ENCODE measurements at places on chromosomes 1 and 21.

DNA sequence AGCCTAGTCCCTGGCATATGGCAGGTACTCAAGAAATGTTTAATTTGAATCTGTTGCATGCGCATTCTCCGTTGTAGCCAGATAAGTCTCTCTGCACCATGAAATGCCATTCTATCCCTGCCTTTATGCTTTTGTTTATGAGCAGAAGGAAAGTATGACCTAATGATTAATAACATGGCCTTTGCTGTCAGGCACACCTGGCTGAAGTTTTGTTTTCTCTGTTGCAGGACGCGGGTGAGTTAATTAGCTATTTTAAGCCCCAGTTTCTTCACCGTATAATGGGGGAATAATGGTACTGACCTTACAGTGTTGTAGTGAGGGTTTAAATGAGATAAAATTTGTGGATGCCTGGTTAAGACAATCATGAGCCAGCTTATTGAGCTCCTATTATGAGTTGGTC, 87.7 kb downstream of the ST6GALNAC3 start:
- no peak for DNase-seq

- DNase-seq, result no peak
Observed at GRCh38 chr1:115924770-115925169, 51.5 kb upstream of the SLC22A15 start.

GRCh38 chr21:25964015-25964414, 206.6 kb downstream of the APP start:
- DNase-seq, result no peak

DNA sequence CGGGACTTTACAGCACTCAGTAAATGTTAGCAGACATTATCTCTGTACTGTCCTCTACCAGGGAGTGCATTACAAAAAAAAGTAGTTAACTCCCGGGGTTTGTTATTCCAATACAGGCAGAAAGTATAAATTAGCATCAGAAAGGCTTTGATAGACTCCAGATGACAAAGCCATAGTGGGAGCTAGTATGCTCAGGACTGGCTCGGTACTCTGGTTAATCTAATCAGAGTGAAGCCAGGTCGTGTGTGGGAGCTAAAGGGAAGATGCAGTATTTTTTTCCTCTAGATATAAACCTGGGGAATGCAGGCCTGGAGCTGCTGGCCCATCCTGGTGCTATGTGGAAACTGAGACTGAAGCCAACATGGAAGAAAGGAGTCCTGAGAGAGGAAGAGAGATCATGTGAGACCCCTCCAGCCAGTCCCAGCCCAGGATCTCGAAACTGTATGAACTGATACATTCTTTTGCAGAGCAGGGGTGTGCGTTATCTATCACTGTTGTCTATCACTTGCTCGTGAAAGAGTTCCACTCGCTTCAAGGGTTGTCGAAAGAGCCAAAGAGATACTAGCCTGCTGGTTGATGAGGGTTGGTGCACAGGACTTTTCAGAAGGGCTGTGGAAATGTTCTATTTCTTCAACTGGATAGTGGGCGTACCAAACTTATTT, 125.8 kb downstream of the PLPP3 start:
- no peak for DNase-seq
